ENCODE measurements at places on chromosomes 1 and 21.

DNA sequence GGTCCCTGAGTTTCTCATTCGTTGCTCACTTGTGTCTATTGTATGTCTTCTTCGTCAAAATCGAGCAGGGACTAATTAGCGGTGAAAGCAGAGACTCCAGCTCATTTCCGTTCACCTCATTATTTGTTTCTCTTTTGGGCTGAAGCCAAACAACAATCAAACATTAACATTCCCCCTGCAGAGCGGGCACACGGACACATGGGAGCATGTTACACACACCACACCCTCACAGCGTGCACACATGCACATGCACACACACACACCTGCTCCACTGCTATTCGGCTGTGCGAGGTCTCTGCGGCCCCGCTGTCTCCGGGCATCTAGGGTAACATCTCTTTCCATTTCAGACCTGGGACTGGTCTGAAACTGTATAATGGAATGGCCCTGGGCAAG is 58.5 kb upstream of the LRRC8D start:
- no peak for DNase-seq

DNA sequence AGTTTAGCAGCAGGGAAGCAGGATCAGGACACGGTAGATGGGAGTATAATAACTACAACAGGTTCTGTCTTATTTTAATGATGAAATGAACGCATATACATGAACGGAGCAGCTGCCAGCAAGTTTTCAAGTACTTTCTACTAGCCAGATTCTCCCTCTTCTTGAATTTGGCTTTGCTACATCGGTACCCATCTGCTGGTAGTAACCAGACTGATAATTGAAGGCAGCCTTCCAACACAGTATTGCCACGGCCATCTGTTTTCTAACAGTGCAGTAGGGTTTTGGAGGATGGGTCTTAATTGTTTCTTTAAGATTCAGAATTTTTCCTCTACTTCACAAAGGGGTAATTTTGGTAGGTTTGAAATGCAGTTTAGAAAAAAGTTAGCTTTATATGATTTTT is 33.4 kb downstream of the CENPF start:
- DNase-seq: no peak

DNA sequence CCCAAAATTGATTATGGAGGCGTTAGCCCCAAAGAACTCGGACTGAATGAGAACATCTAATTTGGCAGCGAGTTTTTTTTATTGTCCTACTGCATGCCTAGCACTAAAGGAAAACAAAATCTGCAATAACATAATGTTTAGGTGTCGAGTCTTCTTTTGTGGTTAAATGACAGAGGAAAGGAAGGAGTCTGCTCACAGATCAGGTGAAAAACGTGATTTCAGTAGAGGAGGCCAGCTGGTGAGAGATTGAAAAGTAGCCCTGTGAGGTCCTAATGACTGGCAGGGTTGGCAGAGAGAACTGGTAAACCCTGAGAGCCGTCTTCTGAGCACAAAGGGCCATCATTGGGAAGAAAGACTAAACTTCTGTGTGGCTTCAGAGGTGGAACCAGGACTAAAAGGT is 24.2 kb downstream of the WDTC1 start:
- no peak for DNase-seq

DNA sequence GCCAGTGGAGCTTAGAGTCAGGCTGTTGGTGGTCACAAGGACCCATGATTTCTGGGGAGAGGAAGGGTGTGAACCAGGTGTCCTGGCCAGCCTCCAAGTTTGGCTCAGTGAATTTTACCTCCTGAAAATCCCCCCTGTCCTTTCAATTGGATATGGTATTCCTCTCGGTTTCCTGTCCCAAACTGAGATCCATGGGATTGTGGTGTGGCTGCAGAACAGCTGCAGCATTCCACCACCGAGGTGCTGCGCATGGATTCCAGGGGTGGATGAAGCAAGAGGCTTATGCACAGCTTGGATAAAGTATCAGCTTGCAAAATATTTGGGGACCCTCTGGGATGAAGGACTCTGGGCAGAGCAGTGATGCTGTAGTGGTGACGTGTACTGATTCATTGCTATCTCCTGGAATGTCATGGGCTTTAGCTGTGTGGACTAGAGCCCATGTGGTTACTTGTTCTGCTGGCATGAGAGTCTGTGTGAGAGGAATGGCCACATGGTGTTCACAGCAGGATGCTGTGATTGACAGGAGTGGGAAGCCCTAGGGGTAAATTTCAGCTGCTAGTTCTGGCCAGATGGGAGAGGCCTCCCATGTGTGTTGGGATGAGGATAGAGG is 148.7 kb upstream of the SPAG17 start:
- DNase-seq: no peak

- no peak for DNase-seq
These were observed 32.8 kb downstream of the SNAP47 start for GRCh38 chr1:227768125-227768439.

All from left ventricle myocardium superior (tissue), 1 donor.